LoVo (cell line): ENCODE measurements at places on chromosomes 4 and X.

DNA sequence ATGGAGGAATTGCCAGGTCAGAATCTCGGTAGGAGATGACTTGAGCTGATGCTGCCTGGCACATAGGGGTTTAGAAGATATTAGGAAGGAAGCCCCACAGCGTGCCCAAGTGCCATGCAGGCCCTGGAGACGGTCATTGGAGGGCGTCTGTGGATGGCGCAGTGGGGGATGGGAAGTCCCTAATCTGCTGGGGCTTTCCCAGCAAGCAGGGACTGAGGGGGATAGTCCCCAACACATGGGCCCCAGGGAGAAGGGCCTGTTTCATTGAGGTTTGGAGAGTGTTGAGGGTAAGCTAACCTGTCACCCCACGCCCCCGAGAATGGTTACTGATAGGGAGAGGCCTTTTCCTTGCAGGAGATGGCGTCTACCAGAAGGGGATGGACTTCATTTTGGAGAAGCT is 7.8 kb downstream of the TAFAZZIN start:
- DNase-seq = no peak

- no peak for DNase-seq
Measured at GRCh38 chrX:45602151-45602550, 401.5 kb upstream of the DIPK2B start.

GRCh38 chr4:6776920-6777635 is 5.4 kb upstream of the KIAA0232 start:
- no peak for DNase-seq

GRCh38 chr4:153440475-153440874 is 25.7 kb upstream of the TMEM131L start:
- DNase-seq = no peak

- DNase-seq = no peak
Measured at GRCh38 chr4:128385683-128386304, 98.2 kb upstream of the PGRMC2 start.

GRCh38 chr4:22348410-22348809 is 167.5 kb downstream of the ADGRA3 start:
- DNase-seq = no peak

DNA sequence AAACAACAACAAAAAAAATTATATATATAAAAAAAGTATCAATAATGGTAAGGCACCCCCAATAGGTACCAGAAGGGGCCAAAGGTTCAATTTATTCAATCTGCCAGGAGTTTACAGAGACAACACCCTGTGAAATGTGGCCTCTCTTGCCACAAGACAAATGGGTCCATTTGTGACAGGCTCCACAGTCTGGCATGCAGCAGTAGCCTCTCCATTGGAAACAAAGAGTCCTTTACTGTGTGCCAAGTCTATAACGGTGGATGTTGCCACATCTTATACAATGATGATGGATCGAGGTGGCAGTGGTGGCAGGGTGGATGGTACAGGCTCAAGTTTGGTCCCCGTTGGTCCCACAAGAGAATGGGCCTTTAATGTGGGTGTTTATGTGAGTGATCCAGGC is 70.1 kb upstream of the SH3RF1 start:
- no peak for DNase-seq

- DNase-seq = no peak
Measured at GRCh38 chrX:24426921-24427746, 38.0 kb upstream of the PDK3 start.

- DNase-seq = no peak
Measured at GRCh38 chr4:164383358-164384220, 370.3 kb upstream of the SMIM31 start.

DNA sequence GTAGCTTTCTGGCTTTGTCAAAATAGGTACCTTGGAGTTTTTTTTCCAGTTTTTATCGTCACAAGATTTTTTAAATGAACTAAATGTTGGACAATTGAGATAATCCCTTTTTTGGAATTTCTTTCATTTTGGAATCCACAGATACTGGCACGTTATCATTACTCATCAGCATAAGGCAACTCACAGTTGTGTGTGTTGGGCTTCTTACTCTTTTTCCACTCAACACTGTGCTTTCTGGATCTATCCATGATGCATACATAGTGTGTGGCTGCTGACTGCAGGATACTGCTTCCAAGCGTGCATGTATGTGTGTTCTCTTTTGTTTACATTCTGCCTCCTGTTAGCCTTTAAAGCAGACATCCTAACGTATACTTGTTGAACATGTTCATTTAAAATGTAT is 113.5 kb upstream of the FAM9A start:
- DNase-seq = no peak

- peak; percentile 78 for DNase-seq
Measured at GRCh38 chr4:143335979-143336780, 496 bp upstream of the GAB1 start.

DNA sequence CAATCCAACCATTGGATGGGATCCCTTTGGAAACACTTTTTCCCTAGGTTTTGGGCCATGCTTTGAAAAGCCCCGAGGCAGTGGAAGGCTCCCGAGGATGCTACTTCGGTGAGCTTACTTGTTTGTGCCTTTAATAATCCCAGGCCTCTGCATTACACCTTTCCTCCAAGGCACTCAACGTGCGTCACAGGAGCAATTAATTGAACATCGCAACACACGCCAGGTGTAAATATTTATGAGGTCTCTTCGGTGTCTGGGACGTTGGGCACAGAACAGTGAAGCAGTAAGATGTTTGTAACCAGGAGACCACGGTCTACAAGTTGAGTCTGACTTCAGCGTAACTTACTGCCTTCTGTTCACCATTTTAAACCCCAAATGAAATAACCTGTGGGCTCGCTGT is 97.3 kb downstream of the CLNK start:
- DNase-seq = no peak

GRCh38 chr4:139808808-139809756 is 143.5 kb downstream of the MGST2 start:
- DNase-seq = no peak

DNA sequence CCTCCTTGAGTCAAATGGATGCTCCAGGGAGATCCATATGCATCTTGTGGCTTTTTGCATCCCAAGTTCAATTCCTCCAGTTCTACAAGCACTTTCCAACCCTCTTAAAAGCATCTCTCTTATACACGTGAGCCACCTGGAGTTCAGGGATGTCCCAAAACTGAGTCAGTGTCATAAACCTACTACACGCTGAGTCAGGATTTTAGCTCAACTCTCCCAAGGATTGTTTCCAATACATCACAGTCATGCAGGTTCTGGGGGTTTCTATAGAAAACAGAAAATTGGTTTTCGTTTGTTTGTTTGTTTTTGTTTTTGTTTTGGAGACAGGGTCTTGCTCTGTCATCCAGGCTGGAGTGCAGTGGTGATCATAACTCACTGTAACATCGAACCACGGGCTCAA is 25.9 kb upstream of the ESX1 start:
- DNase-seq = no peak

DNA sequence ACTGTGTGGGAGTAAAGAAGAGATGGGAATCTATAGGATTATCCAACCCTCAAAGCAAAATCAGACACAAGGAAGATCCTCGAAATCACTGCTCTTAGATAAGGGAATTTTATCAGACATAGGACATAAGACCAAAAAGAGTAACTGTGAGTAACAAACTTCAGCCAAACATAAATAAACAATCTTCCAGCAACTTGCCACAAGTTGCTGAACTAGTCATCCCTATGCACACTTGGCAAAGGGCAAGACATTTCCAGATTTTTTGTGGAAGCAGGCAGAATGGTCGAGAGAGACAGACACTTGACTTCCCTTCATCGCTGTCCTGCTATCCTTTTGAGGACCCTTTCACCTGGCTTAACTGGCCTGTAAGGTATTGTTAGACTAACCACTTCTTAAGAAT is 89.6 kb downstream of the KCNIP4 start:
- no peak for DNase-seq

GRCh38 chrX:74405973-74406489 is 15.3 kb upstream of the SLC16A2 start:
- DNase-seq = no peak
